ENCODE measurements at places on chromosomes 11 and 22.

GRCh38 chr22:40204321-40205116 lies 26.8 kb downstream of the TNRC6B start:
- DNase-seq = no peak

DNA sequence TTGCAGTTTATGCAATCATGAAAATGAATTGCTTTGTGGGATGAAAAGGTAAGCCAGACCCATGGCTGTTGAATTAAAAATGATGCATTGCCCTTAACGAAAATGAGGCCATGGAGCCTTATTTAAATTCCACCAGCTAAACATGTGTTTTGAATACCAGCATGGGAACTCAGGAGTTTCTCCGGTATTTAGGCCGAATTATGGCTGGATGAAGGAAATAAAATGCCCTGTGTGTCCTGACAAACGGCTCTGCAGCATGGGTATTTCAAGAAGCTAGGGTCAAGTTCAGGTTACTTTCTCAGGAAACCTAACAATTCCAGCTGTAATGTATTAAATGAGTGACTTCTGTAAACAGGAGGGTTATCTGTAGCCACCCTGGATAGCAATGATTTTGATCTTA lies 38.3 kb downstream of the AMOTL1 start:
- no peak for DNase-seq

GRCh38 chr11:65362320-65362931 lies 7.9 kb downstream of the TIGD3 start:
- no peak for DNase-seq

DNA sequence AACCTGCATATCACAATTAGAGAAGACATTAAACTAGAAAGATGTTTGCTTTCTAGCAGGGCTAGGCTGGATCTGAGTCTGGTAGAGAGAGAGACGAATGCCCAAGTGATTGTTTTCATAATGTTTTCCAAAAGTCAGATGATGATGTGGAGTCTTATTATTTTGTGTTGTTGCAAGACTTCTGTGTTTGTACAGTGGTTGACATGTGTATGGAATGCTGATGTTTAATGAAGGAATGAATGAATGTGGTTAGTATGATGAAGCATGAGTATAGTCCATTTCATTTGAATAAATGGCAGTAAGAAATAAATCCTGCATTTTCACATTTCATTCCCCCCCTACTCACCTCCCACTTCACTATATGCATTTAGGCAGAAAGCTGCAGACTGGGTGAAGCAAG lies 69.6 kb downstream of the PPP2R1B start:
- no peak for DNase-seq

GRCh38 chr22:43666457-43666856 lies 145.6 kb downstream of the EFCAB6 start:
- DNase-seq = no peak

DNA sequence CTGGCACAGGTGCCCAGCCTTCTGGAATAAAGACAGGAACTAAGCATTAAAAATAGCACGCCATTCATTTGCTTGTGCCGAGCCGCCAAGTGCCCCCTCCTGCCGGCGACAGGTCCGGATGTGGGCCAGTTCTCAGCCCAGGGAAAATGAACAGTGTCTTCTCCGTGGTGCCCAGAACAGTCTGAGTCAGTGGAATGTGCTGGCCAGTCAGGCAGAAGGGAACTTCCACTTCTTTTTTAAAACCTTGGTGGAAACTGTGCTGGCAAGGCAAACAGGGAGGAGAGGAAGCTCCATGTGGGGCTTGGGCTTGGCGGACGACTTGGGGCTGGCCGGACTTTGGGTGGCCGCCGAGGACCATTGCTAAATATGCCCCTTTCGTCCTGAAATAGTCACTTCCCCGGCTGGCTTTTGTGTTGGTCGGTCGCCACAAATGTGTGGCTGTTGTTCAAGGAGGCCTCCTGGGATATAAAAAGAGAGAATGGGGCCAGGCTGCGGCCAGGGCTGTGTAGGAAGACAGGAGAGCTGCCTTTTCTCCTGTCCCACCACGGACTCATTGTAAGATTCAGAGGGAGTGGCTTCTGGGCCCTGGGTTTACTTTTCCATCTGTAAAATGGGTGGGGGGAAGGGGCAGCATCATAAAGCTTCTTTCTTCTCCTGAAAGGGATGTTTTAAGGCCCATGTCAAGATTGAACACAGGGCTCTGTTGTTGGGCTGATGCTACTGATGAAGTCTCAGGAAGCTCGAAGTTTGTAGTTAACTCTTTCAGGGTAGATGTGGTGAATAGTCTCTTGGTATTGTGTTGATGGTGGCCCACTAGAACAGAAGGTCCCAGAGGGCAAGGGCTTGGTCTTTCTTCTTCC lies 101.0 kb downstream of the PTPRJ start:
- DNase-seq = no peak

GRCh38 chr11:32939866-32940265 lies 47.3 kb downstream of the QSER1 start:
- no peak for DNase-seq

DNA sequence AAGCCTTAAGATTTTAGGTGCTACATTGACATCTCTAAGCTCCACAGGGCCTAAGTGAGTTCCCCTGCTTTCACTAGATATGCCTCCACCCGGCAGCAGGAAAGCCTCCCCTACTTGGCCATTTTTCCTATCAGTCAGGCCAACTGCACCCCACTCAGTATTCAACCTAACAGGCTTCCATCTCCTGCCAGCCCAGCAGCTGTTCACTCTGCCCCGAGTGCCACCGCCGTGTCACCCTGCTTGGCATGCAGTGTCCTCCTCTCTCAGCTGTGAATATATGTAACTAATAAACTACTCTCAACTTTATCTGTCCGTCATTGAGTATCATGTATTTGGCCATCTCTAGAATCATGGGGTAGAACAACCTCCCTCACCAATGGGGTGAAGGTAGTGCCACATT lies 9.0 kb upstream of the OR6M1 start:
- no peak for DNase-seq

- DNase-seq = no peak
These were observed 83.4 kb upstream of the SORL1-AS1 start for GRCh38 chr11:121536126-121536525.

GRCh38 chr22:46471901-46472721 lies 65.3 kb downstream of the CELSR1 start:
- DNase-seq = no peak

- no peak for DNase-seq
These were observed 12.5 kb downstream of the ATXN10 start for GRCh38 chr22:45684169-45684568.

DNA sequence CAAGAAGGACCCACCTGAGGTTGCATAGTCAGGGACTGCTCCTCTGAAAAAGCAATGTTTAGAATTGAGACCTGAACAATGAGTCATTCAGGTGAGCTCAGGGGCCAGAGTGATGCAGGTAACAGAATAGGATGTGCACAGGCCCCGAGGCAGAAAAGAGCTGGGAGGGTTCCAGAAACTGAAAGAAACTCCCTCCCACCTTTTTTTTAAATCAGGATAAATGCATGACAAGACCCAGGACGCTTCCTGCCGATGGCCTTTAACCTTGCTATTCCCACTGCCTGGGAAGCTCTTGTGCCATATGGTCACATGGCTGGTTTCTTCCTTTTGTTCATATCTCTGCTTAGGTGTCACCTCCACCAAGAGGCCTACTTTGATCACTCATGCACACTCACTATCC lies 214.2 kb upstream of the ZBED5 start:
- no peak for DNase-seq

DNA sequence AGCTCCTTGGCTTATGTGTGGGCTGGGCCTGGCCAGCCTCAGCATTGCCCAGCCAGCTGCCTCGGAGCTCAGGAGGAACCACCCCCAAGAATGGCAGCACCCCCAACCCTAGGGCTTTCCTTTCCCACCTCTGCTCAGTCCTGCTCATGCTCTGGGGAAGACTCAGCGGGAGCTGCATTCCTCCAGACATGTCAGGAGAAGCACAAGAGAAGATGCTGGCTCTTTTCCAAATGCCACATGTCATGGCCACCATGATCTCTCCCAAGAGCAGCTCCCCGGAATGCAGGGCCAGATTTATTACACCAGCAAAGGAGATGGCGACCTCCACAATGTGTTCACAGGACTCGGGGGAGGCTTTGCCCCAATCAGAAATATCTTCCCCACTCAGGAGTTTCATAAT lies 143.7 kb downstream of the PKNOX2 start:
- no peak for DNase-seq

GRCh38 chr11:33860926-33861325 lies 30.9 kb downstream of the LMO2 start:
- DNase-seq = no peak

DNA sequence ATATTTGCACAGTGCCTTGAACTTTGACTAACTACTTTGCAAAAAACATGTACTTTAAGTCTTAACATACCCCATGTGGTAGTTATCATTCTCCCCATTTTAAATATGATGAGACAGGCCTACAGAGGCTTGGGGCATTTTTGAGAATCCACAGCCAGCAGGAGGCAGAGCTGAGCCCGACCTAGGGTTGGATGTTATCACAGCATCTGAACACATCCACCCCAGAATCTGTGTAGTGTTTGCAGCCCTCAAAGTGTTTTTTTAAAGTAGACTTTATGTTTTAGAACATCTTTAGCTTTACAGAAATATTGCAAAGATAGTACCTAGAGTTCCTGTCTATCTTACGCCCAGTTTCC lies 17.6 kb downstream of the OTOG start:
- DNase-seq = no peak

GRCh38 chr22:39212721-39213376 lies 31.9 kb downstream of the PDGFB start:
- peak; percentile 77 for DNase-seq

DNA sequence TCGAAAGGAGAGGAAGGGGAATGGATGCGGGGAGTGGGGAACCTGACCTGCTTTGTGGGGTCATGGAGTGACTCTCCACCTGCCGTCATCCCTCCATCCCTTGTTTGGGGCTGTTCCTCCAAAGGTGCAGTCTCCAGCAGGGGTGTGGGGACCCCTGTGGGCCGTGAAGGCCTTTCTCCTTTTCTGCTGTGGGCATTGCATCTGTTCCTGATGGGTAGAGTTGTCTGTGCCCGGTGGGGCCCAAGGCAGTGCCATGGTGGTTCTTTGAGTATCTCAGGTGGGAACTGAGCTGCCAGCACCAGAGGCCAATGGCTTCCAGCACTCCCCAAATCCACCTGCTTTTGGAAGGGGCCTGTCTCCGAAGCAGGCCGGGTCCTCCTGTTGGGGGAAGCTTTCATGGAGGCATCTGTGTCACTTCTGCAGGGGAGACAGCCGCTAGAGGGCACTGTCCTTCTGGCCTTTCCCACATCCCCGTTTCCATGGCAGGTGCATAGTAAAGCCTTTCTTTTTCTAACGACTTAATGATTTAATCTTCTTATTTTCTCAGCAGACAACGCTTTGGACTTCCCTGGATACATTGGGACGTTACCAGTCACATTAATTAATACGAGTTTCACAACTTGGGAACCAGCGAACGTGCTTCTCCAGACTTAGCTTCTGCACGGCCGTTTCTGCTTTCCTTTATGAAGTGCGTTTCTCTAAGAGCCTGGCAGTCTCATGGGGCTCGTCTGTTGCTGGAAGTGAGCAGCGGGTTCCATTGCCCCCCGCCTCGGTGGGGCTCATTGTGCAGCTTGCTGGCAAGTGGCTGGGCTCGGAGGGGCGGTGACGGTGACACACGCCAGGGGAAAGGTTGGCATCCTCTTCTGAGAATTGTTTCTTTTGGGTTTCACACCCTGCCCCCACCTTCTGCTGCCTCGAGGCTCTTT lies 57.1 kb downstream of the PARVB start:
- peak; percentile 52 for DNase-seq

GRCh38 chr11:124079631-124080326 lies 35.5 kb upstream of the VWA5A start:
- no peak for DNase-seq

DNA sequence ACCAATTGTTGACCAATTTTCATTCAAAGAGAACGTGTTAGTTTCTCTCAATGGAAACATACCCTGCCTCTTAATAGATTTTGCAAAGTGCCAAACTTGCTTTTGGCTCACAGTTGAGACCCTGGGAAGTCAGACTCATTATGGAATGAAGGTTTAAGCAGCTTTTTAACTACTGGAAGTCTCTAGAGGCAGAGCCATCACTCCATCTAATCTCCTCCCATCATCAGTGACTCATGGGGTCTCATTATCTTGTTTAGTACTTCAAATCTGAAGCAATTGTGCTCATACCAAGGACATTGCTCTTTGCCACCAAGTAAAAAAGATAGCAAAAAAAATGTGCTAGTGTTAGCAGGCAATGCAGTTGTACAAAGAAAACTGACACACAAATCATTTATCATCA lies 537.1 kb upstream of the LRRC4C start:
- DNase-seq = no peak

GRCh38 chr11:91810871-91811270 lies 413.7 kb upstream of the FAT3 start:
- no peak for DNase-seq

GRCh38 chr11:33930317-33931021 lies 38.6 kb upstream of the LMO2 start:
- DNase-seq = no peak

- no peak for DNase-seq
These were observed 11.9 kb upstream of the PARVB start for GRCh38 chr22:44012162-44012561.

DNA sequence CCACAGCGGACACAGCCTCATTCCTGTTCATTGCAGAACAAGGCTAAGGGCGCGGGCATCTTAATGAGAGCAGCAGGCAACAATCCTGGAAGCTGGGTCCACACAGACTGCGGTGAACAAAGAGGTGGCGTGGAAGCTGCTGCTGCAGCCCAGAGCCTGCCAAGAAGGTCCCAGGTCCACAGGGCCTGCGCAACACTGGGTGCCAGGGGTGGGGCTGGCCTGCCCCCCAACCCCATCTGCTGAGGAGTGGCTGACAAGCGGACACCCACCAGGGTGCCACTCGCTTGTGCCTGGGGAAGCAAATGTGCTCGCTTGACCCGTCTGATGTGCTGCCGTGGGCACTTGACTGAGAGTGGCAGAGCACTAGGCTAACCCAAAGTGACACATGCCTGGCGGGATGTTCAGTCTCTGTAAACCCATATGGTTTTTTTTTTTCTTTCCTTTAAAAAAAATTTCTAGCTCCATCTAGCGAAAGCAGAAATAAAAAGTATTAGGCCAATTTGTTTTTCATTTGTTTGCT lies 83.2 kb upstream of the PITPNB start:
- no peak for DNase-seq

GRCh38 chr11:64112771-64113461 lies 53.0 kb downstream of the MACROD1 start:
- DNase-seq = no peak
